ENCODE measurements at places on chromosomes 3 and 15.

- DNase-seq = peak; percentile 26
Measured at GRCh38 chr3:189324538-189325138, 152.9 kb downstream of the TPRG1 start.

GRCh38 chr3:23108451-23109057 lies 94.6 kb upstream of the UBE2E2 start:
- no peak for DNase-seq

- peak; percentile 15 for DNase-seq
Measured at GRCh38 chr15:31200735-31201151, 99.2 kb upstream of the TRPM1 start.

GRCh38 chr15:85010386-85011159 lies 28.9 kb downstream of the PDE8A start:
- no peak for DNase-seq

DNA sequence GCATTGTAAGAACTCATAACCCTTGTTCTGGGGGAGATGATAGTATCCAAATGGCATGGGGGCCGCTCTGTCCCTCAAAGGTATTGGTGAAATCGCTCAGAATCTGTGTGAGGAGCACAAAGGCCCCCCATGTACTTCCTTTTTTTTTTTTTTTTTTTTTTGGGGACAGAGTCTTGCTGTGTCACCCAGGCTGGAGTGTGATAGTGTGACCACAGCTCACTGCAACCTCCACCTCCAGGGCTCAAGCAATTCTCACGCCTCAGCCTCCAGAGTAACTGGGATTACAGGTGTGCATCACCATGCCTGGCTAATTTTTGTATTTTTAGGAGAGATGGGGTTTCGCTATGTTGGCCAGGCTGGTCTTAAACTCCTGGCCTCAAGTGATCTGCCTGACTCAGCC lies 37.0 kb downstream of the CMTM8 start:
- DNase-seq = no peak

GRCh38 chr3:132283440-132283839 lies 33.8 kb upstream of the ACP3 start:
- no peak for DNase-seq

- no peak for DNase-seq
Measured at GRCh38 chr3:115286529-115287197, 139.6 kb upstream of the ZBTB20 start.

DNA sequence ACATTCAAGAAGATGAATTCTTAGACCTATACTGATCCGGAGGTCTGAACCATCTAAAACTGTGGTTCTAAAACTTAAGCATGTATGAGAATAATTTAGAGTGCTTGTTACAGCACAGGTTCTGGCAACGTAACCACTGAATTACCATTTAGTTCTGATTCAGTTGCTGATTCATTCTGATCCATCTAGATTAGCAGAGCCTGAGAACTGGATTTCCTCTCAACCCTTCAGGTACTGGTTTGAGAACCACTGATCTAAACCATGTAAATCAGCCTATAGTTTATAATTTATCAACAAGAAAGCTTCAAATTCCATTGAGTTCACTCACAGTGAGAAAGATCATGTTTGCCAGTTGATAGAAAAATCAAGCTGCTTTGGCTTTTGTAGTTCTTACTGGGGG lies 1001.1 kb upstream of the EPHA6 start:
- no peak for DNase-seq

GRCh38 chr3:113264283-113265131 lies 53.1 kb downstream of the BOC start:
- no peak for DNase-seq

DNA sequence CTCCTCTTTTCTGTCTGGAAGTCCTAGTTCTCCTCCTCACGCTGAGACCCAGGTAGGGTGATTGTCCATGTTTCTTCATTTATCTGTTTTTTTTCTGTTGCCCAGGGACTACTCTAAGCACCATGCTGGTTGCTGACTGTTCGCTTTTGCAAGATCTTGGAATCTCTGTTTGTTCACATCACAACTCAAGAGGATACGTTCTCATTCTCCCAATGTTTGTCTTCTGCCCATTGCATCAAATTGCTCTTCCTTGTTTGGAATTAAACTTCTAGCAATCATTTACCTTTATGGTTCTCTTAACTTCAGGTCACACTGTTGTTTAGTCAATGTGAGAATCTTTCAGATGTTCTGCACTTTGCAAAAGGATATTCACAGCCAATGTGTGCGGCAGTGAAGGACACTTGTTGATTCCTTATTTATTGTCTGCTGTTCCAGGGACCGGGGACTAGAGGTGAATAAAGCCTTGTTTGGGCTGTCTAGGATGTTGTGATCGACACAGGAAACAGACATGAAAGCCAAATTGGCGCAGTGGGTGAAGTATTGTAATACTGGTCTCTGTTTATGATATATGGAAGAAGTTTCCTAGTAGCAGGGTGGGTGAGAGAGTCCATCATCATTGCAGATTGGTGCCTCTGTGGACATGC lies 24.5 kb downstream of the LPP start:
- no peak for DNase-seq

- DNase-seq = no peak
Measured at GRCh38 chr3:171049861-171050444, 23.4 kb upstream of the SLC2A2 start.

GRCh38 chr3:170021083-170021482 lies 16.7 kb upstream of the GPR160 start:
- no peak for DNase-seq

DNA sequence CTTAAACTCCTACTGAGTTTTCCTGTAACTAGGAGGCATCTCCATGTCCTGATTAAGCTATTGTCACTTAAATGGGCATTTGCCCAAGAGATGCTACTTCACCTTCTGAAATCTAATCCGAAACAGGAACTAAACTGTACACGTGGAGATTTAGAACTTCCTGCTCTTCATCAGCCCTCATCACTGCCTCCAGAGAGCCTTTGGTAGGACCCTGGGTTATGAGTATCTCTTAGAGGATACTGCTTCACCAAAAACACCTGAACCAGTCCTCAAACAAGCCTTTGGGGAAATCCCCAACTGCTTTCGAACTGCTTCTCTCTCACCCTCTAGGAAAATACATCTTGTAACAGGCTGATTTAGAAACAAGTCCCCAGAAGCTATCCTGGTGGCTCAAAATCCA lies 320.3 kb downstream of the GAP43 start:
- no peak for DNase-seq

DNA sequence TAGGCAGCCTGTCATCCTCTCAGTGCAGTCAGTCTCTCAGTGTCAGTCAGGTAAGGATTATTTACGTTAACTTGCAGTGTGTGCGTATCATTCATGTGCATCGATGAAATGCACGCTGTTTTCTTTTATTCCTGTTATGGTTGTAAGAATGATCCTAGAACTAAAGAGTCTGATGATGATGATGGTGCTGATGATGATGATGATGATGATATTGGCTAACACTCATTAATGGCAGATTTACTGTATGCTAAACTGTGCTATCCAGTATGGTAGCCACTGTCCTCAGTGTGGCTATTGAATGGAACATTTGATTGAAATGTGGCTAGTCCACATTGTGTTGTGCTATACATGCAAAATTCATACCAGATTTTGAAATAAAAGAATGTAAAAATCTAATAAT lies 39.4 kb downstream of the FANCI start:
- no peak for DNase-seq

DNA sequence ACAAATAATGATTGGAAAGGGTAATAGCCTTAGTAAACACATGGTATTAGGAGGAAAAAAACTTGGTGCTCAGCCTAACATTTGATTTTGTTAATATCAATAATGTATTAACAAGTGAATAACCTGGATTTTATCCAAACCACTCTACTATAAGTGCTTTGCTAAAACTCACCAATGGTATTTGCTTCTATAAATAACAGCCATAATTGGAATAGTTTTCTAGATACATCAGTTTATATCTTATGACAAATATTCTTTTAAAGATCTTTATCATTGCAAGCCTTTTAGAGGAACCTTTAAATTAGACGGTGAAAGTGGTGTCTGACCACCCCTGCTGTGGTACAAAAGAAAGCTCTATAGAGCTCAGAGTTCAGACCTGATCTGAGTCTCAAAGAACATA lies 123.9 kb downstream of the SHOX2 start:
- DNase-seq = no peak

- DNase-seq = no peak
Measured at GRCh38 chr3:88150371-88150770, 612 bp downstream of the C3orf38 start.

GRCh38 chr15:39720621-39721611 lies 61.7 kb downstream of the FSIP1 start:
- peak; percentile 29 for DNase-seq

- DNase-seq = no peak
Measured at GRCh38 chr15:20376872-20377271, 164.7 kb downstream of the GOLGA6L6 start.

GRCh38 chr3:185549651-185550111 lies 2.7 kb downstream of the LIPH start:
- DNase-seq = no peak

- DNase-seq = no peak
Measured at GRCh38 chr3:187669675-187670504, at the start of gene SST. Gene SST (minus strand): TSS chr3:187670394. CDS start chr3:187670291, 103 bp downstream.

GRCh38 chr3:14672588-14672987 lies 2.4 kb upstream of the C3orf20 start:
- DNase-seq = no peak

- no peak for DNase-seq
Measured at GRCh38 chr15:58201516-58201915, 63.3 kb downstream of the AQP9 start.

DNA sequence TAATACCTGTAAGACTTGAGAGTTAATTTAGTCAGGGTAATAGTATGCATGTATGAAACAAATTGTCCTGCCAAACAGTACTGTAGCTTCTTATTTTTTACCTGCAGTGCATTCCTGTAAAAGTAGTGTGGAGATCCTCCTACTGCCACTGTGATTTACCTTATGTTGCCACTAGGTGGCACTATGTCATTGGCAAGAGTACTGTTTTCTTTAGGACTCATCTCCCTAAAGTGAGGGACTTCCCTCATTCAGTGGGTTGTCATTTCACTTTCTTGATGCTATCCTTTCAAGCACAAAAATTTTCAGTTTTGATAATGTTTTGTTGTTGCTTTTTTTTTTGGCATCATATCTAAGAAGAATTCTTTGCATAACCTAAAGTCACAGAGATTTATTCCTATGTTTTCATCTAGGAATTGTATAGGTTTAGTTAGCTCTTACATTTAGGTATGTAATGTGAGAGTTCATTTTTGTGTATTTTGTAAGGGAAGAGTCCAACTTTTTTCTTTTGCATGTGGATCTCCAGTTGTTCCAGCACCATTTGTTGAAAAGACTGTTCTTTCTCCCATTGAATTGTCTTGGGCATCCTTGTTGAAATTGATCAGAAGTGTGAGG lies 105.7 kb downstream of the AKAP13 start:
- DNase-seq = peak; percentile 58

GRCh38 chr3:196843435-196844110 lies 24.1 kb upstream of the SENP5 start:
- no peak for DNase-seq

DNA sequence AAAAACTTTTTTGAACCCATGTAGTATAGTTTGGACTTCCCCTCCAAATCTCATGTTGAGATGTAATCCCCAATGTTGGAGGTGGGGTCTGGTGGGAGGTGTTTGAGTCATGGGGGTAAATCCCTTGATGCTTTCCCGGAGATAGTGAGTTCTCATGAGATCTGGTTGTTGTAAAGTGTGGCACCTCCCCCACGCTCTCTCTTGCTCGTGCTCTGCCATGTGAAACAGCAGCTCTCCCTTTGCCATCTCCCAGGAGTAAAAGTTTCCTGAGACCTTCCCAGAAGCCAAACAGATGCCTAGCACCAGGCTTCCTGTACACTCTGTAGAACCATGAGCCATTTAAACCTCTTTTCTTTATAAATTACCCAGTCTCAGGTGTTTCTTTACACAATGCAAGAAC lies 16.0 kb upstream of the RNU6-1 start:
- DNase-seq = no peak

DNA sequence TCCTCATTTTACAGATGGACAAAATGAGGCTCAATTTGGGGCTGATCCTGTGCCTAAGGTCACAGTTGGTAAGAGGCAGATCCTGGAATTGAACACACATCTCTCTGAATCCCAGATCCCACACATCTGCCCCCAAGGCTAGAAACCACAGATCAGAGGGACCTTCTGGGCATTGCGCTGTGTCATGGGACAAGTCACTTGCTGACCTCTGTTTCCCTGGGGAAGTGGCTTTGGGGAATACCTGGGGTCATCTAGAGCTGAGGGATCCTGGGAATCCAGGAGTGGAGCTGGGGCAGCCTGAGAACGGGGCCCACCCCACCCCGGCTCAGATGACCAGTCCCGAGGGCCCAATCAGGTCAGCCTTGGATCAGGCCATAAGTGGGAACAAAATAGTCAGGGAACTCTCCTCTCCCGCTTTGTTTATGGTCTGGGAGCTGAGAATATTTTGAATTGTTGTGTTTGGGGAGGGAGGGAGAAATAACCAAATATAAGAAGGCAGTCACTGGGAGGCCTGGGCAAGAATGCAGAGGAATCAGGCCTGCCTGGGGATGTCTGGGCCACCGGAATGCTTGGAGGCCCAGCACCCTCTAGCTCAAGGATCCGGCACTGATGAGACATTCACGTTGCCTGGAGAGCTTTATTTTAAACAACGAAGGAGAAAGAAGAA lies 8.8 kb upstream of the SLC6A6 start:
- no peak for DNase-seq

GRCh38 chr3:98821063-98821462 lies 57.9 kb downstream of the ST3GAL6 start:
- no peak for DNase-seq

- DNase-seq = no peak
Measured at GRCh38 chr15:65653341-65653740, 31.6 kb downstream of the SLC24A1 start.

GRCh38 chr3:46989146-46989810 lies 9.8 kb downstream of the NBEAL2 start:
- DNase-seq = no peak

DNA sequence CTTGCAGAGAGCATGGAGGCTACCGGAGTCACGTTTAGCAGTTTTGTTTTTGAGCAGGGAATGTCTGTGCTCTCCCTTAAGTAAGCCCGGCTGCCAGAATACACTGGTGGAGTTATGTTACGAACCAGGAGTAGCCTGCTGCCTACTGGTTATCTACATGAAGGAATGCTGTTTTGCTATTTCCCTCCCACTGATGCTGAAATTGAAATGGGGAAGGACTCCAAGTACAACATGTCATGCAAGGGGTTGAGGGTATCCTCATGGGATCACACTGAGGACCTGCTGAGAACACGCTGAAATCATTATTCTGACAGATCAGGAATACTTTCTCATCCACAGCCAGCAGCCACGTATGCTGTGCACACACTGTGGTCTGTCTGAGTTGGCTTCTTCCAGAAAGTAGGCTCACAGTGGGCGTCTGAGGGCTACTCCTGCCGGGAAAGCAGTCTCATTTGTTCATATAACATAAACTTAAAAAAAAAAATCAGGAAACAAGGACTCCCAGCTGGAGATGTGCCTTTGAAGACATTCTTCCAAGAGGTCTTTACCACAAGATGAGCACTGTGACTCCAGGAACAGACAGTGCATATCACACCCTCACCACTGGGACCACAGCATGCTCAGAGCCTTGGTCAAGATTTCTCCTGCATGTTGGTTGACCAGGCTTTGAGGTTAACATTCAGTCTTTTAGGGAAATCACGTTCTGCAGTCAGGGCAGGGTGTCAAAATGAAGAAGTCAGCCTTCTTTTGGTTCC lies 300.4 kb upstream of the RASGRP1 start:
- peak; percentile 66 for DNase-seq

GRCh38 chr3:10551139-10551538 lies 45.8 kb upstream of the ATP2B2 start:
- no peak for DNase-seq

GRCh38 chr3:44058022-44058867 lies 183.4 kb upstream of the TOPAZ1 start:
- no peak for DNase-seq

GRCh38 chr15:51752888-51753287 lies 1.5 kb downstream of the TMOD2 start:
- no peak for DNase-seq

GRCh38 chr15:52021128-52021671 lies 2.2 kb downstream of the MAPK6 start:
- DNase-seq = peak; percentile 91

Measured in AG04450 (cell line).